ENCODE measurements at places on chromosomes 11 and 22.

- DNase-seq, result no peak
Observed at GRCh38 chr11:107858217-107859070, at the start of gene SLC35F2. SLC35F2 (minus strand) TSS chr11:107858787; CDS start chr11:107858767, 20 bp downstream.

- DNase-seq, result no peak
Observed at GRCh38 chr22:46862418-46863324, 100.2 kb downstream of the TBC1D22A start.

- DNase-seq, result no peak
Observed at GRCh38 chr11:92826136-92826535, 143.3 kb upstream of the MTNR1B start.

DNA sequence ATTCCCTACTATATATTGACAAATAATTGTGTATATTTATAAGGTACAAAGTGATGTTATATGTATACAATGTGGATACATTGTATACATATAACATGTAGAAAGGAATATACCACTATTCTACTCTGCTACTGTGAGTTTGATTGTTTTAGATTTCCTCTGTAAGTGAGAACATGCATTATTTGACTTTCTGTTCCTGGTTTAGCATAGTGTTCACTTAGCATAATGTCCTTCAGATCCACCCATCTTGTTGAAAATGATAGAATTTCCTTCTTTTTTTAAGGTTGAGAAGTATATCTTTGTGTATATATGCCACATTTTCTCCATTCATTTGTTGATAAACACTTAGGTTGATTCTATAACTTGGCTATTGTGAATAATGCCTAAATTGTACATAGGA lies 140.8 kb upstream of the BDNF start:
- DNase-seq, result no peak

DNA sequence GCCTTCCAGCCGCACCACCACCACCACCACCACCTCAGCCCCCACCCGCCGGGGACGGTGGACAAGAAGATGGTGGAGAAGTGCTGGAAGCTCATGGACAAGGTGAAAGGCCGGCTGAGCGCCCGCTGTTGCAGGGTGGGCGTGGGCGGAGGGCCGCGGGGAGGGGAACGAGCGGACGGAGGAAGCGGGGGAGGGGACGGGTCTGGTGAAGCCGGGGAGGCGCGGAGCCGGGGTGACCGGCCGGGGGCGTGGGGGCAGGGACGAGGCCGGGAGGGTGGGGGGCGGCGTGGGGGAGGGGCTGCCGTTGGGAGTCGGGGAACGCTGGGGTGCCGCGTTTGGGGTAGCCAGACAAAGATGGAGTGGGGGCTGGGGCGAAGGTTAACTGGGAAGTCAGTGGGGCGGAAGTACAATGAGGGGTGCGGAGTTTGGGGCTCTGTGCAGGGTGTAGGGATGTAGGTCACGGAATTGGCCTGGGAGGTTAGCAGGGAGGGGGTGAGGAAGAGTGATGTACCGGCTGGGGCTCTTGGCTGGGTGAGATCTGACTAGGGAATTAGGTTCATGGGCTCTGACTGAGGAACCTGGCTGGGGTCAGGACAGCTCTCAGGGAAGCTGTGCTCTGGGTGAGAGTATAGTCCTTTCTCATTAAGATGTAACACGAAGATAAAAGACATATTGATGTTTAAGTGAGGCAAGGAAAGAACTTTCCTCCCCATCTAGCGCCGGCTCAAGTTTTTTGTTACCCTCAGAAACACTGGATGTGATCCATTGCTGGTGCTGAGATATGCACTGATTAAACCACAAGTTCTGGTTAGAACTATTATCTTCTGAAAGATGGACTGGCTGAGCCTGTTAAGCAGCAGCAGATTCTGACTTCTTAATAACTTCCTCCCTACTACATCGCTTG lies 624 bp downstream of the CBL start:
- DNase-seq, result peak; percentile 32

- no peak for DNase-seq
Observed at GRCh38 chr22:23263651-23264555, 83.6 kb downstream of the BCR start.

DNA sequence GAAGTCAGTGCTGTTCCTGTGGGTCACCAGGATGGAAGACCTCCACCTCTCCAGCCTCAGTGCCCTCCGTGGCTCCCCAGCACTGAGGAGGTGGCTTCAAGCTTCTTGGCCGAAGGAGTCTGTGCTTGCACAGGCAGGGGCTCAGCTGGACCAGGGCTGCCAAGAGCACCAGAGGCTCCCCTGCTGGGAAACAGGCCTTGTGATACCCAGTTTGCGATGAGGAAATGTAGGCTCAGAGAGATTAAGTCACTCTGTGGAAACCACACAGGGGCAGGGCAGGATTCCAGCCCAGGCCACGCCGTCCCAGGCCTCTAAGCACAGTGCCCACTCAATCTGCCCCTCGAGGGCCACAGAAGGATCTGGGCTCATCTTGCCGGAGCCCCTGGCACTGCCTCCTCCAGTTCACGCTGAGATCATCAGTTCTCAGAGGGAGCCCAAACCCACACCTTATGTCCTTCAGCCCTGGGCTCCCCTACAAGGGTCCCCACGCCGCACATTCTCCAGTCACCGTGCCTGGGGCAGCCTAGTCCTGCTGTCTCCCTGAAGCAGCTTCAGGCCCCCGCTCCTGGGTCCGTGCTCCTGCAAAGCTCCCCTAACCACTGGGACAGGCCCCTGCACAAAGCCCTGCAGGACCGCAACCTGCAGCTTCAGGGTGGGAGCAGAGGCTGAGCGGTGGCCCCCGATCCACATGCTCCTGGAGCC lies 21.6 kb downstream of the ANO1 start:
- DNase-seq, result peak; percentile 54

DNA sequence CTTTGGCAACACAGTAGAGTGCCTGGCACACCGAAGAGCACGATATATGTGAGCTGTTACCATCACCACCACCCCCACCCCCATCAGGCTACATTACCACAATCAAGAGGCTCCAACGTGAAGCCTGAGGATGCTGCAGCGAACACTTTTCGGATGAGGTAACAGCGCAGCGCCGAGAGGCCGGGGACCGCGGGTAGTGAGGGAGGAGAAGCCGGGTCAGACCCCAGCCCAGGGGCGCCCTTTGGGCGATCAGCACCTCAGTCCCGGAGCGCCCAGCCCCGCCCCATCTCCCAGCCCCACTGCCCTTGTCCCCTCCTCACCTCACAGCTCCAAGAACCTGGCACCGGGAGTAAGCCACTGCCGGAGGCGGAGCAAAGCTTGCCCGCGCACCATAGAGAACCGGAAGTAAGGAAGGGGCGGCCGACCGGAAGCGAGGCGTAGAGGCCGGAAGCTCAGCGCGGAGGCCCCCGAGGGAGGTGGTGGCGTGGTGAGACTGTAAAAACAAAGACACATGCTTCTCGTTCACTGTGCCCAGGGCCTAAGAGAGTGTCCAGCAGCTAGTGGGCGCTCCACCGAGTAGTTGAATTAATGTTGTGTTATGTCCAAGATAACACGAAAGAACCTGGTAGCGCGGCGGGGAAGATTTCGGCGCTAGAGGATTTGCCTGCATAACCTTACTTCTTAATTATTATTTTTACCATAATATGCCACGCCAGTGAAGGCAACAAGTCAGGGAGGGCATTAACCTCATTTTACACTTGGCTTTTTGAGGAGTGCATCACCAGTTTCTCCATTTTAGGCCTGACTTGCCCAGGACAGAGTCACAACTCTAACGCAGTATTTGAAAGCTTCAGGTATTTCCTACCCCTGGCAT lies at the start of gene THOC5:
Gene THOC5 (minus strand): TSS at position 407 of the 874 bp plus-strand sequence. CDS start 4,610 bp downstream, outside the sequence.
- DNase-seq, result peak; percentile 94

- no peak for DNase-seq
Observed at GRCh38 chr11:15113381-15113780, 1.3 kb upstream of the INSC start.

DNA sequence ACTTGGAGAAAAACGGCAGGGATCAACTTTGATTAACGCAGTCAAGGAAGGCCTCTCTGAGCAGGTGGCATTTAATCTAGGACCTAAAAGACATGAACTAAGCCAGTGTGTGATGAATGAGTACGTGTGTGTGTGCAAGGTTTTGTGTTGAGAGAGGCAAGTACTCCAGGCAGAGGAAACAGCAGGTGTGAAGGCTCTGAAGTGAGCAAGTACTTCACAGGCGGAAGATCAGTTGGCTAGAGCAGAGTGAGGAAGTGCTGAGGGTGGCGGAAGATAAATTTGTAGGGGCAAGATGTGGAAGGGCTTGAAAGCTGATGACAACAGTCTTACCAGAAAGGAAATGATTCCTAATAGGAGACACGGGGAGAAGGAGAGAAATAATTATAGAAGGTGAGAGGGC lies 6.8 kb downstream of the APIP start:
- no peak for DNase-seq

DNA sequence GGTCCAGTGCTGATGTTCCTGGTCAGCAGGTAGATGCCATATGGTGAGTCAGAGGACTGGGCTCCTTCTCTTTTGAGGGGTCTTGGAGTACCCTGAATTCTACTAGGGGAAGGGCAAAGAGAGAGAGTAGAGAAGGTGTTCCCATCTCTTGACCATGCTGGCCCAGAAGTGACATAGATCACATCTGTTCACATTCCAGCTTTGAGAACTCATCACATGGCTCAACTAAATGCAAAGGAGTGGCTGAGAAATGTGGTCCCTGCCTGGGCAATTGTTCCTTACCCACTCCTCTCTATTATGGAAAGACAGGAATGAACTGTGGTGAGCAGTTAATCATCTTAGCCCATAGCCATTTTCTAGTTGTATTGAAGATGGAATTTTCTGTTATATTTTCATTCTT lies 105.4 kb upstream of the TIMP3 start:
- no peak for DNase-seq

DNA sequence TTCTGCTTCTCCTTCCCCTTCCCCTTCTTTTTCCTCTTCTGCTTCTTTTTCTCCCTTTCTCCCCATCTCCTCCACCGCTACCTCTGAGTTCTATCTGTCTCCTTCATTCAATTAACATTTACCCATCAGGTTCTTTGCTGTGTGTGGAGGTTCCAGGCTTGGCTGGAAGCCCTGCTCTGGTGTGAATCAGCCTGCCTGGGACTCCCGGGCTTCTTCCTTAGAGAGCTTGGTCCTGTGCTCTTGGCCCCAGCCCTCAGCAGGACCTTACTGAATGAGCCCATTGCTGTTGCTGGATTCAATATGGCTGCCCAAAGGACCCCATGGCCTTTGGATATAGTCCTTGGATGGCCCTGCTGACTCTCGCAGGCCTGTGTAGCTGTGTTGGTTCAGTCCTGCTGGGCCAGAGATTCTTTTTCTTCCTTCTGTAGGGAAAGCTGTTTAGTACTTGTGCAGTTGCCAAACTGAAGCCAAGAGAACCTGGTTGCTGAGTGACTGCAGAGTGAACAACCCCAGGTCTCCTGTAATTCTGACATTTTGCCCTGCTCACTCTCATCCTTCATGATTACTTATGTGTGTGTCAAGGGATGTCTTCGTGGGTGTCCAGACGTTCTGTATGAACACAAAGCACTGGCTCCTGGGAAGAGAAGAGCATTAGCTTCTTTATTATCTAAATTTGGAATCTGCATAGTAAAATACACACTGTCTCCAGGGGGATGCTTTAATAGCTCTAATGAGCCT lies 81.0 kb upstream of the ZBED5 start:
- no peak for DNase-seq

- DNase-seq, result no peak
Observed at GRCh38 chr11:61472282-61472681, 36.3 kb upstream of the LRRC10B start.

GRCh38 chr11:91173701-91174100 lies 950.9 kb upstream of the CHORDC1 start:
- peak; percentile 80 for DNase-seq

DNA sequence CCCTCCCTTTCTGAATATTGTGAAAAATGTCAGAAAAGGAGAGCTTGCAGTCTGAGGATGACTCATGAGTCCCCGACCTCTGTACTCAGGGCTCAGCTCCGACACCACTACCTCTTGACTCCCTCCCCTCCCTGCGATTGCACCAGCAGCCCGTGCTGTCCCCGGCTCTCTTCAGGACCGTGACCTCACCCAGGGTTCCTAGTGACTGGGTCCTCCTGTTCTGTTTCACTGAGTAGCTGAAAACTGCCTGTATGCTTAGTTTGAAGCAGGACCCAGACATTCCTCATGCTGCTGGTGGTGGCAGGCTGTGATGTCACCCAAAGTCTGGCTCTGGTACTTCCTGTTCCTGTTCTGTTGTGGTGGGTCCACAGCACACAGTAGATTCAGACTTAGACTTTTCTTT lies 11.7 kb downstream of the PHRF1 start:
- peak; percentile 87 for DNase-seq

- no peak for DNase-seq
Observed at GRCh38 chr11:44746894-44747293, 20.1 kb downstream of the TSPAN18 start.

GRCh38 chr11:7413961-7414915 lies 71.1 kb upstream of the OLFML1 start:
- DNase-seq, result no peak

- DNase-seq, result no peak
Observed at GRCh38 chr11:50187220-50187619, 154.5 kb downstream of the OR4C45 start.

DNA sequence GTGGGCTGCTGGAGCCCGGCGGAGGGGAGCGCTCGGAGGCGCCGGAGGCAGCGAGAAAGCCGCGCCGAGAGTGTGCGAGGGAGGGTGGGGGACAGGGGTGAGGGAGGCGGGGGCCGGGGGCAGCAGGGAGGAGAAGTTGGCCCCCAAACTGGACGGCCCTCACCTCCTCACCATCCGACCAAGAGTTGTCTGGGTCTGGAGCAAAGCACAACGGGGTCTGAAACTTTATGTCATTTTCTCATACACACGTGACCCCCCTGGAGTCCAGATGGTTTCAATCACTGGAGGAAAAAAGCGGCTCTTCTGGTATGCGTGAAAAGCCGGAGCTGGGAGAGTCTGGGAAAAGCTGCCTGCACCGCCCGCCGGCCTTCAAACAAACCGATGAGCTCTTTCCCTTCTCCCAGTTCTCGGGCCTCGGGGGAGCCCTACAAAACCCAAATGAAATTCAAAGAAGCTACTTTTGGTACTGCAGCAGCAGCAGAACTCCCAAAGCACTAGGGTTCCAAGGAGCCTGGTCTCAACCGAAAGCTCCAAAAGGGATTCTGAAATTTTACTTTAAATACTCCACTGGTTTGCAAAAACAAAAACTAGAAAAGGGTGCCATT lies 39.7 kb upstream of the AKIP1 start:
- DNase-seq, result peak; percentile 86

DNA sequence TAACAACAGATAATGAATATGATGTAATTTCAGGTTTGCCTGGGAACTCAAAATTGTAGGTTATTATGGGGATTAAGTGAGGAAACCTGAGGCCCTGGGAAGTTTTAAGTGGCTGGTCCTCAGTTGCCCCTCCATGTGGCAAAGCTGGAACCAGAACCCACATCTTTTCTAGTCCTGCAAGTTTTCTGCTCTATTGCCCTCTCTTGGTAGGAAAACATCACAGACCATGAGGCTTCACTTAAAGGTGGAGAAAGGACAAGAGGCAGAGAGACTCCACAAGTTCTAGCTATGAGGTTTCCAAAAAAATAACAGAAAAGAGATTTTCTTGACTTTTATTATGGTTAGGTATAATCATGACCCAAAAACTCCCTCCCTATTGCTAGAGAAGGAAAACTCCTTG lies 115.5 kb upstream of the DDI1 start:
- DNase-seq, result no peak

- DNase-seq, result no peak
Observed at GRCh38 chr22:44627521-44628139, 74.4 kb upstream of the PRR5 start.

- no peak for DNase-seq
Observed at GRCh38 chr11:11894486-11894885, 52.7 kb downstream of the USP47 start.

Data from amniotic epithelial cell (primary cell).